Non-pigmented ciliary epithelial cell (primary cell): ENCODE measurements at places on chromosomes 3 and 15.

DNA sequence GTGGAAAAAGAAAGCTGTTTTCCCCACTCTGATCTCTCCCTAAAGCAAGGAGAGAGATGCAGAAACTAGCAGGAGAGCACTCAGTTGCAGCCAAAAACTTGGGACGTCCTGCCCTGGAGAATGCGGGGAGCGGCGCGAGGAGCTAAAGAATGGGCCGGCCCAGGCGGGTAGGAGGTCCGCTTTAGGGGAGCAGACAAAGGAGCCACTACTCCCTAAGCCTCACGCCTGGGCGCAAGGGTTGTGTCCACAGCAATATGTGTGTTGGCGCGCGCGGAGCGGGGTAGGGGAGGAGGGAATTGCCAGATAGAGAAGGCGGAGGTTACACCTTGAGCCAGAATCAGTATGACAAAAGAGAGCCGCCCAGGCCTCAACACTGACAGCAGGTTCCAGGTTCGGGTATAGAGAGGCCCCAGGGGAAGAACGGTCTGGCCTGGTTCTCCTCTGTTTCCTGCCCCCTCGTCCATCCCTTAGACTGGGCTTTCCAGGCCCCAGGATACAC lies 2.9 kb downstream of the WNT5A start:
- no peak for DNase-seq

DNA sequence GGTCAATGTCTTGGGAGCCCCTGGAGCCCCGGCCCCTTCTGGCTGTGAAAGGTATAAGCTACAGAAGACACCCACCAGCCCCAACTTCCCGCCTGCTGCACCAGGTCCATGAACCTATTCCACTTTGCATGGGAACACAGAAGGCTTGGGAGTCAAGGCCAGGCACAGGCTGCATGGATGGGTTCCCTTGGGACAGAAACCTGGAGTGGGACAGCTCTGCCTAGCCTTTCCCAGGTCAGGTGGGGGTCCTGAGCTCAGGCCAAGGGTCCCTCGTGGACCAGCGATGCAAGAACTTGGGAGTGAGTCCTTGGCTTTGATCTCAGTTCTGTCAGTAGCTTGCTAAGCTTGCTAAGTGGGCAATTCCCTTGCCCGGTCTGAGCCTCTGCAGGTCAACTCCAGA lies 25.0 kb downstream of the TKT start:
- DNase-seq, result no peak

GRCh38 chr15:81170511-81170910 lies 26.2 kb upstream of the IL16 start:
- no peak for DNase-seq

- peak; percentile 40 for DNase-seq
These were observed 6.3 kb downstream of the ZNF774 start for GRCh38 chr15:90358124-90359033.

DNA sequence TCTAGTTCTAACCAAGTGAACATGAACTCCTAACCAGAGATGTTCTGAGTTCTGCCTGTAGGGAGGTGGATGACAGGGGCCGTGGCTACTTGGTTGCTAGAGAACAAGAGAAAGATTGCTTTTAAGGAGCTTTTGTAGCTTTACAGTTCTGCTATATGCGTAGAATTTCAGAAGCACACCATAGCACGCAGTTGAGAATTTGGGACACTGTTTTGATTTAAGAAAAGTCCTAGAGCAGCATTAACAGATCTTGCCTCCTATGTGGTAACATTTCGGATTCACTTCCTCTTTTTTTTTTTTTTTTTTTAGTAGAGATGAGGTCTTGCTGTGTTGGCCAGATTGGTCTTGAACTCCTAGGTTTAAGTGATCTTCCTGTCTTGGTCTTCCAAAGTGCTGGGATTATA lies 181.7 kb downstream of the TCF12 start:
- DNase-seq, result no peak

GRCh38 chr15:69590932-69591524 lies 138.4 kb downstream of the RPLP1 start:
- no peak for DNase-seq

DNA sequence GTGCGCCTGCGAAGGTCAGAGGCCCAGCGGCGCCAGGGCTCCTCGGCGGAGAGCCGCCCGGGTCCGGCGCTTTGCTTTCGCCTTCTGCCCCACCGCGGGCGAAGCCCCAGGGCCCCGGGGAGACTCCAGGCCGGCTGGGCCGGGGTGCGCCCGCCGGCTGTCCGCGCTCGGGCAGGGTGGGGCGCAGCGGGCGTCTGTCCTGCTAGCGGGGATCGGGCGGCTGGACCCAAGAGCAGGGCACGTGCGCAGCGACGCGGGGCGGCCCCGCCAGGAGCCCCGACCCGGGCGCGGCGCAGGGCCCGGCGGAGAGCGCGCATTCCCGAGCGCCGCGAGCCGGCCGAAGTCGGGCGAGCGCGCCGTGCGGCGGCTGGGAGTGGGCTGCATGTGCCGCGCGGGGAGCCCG lies 569 bp upstream of the ALDH1A3 start:
- no peak for DNase-seq

- no peak for DNase-seq
These were observed 300.6 kb downstream of the FOXP1 start for GRCh38 chr3:71282976-71283375.

DNA sequence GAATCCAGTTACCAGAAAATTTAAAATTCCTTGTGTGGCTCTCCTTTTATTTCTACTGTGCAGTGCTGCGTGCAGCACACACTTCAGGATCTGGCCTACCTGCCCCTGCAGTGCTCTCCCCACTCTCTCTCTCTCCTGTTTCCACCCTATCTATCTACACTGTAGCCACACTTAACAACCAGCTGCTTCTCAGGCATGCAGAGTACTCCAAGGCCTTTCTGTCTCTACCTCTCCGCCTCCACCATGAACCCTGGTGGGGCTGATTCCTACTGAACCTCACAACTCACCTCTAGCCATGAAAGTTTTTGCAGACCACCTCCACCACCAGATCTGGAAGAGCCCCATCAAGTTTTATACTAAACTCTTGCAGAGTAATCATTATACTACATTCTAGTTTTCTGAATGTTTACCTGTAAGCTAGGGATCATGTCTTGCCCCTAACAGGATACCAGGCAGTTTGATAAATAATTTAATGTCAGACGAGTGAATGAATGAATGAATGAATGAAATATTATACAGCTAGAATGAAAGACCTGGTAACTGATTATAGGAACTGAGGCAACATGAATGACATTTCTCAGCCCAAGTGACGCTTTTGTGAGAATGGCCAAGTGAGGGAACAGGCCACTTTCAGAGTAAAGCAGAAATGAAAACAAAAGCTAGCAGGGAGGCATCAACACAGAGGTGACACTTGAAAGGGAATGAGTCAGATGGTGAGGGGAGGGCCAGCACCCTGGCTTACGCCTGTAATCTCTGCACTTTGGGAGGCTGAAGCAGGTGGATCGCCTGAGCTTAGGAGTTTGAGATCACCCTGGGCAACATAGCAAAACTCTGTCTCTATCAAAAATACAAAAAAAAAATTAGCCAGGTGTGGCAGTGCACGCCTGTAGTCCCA lies 363.5 kb downstream of the FOXP1 start:
- DNase-seq, result no peak

DNA sequence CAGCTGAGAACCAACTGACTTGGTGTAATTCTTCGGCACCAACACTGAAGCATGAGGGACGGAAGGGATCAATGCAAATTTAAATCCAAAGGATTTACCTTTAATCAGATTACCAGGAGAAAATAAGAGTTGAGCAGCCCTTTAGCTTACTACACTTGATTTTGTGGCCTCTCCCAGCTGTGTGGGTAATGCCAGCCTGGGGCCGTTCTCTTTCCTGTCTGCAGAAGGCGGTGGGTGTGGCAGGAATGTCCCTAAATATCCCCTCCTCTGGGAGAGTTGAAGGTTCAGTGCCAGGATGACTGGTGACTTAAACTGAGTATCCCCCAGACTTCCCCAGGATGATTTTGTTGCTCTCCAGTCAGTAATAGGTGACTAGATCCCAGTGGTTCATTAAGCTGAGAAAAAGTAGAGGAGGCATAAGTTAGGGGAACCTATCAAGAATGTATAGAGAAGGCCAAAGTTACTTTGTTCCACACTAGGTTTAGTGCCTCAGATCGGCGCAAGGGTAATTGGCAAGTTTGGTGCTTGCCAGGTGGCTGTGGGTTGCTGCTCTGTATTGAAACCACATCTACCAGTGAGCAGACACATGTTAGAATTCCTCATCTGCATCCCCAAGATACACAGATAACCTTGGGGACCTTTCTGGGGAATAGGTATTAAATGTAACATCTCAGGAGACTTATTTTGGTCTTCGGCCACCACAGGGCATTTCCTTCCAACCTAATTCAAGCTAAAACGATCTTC lies 23.1 kb downstream of the MAPKBP1 start:
- no peak for DNase-seq

GRCh38 chr3:196388956-196389355 lies 43.3 kb downstream of the UBXN7 start:
- DNase-seq, result no peak

DNA sequence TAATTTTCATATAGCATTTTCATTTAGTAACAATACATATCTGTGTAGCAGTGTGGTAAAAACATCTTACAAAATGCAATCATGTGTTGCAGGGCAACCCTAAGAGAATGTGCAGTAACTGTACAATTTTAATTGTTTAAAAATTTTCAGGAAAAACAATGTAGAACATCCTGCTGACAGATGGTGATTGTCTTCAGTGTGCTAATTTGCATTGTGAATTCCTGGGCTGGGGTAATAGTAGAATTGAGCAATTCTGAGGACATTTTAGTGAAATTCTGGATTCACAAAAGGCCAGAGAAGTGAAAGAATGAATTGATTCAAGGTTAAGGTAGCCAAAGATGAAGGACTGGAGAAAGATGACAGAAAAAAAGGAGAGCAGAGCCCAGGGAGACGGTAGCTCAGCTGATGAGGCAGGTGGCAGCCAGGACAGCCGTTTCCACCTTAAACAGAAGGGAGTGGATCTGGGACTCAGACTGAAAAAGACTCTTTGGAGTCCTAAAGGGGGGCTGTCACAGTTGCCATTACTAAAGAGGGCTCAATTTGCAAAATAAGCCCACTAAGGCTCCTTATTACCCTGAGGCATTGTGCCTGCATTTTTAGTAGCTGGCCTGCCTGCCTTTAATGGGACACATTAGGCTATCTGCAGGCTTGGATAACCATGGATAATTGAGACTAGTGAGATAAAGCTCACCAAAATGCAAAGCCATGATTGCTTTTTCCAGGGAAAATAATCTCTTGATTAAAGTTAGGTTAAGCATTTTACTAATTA lies 8.6 kb downstream of the MAP3K13 start:
- DNase-seq, result no peak
